Globus pallidus (tissue), 1 donor: ENCODE measurements at places on chromosomes 2 and 18.

DNA sequence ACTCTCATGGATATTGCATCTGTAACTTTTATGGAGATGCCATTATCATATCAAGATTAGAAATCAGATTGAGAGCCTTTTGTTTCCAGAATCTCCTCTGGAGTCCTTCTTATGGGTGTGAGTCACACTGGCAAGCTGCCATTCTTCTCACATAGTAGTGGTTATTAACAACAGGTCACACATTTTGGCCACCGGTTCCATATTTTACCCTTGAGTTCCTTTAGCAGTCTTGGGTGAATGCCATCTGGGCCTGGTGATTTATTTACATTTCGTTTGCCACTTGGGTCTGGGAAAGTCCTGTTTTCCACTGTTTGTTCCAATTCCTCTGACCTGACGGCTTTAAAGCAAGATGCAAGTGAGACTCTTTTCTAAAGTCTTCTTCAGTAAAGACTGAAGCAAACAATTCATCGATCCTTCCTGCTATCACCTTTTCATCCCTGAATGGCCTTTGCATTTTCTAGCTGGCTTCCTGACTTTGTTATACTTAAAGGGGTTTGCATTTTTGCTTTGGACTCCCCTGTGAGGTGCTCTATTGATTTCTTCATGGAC is 80.5 kb upstream of the CAVIN2 start:
- no peak for DNase-seq

- no peak for DNase-seq
These were observed 1.9 kb upstream of the PROM2 start for GRCh38 chr2:95272299-95272751.

DNA sequence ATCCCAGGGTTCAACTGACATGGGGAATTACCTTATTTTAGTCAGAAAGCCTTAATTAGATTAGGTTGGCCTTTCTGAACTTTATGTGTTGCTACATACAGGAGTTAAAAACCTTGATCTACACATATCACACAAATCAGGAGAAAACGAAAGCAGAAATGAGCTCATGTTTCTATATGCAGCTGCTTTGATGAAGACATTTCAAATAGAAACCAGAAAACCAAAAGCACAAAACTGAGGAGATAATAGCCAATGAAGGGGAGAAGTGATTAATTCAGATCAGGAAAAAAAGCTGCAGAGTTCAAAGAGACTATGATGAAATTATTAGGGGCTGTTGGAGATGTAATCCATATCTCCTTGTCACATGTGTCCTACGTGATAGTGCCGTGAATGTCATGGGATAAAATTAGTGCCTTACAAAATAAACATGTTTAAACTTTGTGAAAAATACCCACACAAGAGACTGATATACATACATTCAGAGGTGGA is 255.0 kb downstream of the CAMKMT start:
- no peak for DNase-seq

GRCh38 chr2:21260311-21260710 is 136.5 kb downstream of the TDRD15 start:
- DNase-seq = no peak

- no peak for DNase-seq
These were observed 97.2 kb downstream of the ACOXL start for GRCh38 chr2:110829413-110830146.

DNA sequence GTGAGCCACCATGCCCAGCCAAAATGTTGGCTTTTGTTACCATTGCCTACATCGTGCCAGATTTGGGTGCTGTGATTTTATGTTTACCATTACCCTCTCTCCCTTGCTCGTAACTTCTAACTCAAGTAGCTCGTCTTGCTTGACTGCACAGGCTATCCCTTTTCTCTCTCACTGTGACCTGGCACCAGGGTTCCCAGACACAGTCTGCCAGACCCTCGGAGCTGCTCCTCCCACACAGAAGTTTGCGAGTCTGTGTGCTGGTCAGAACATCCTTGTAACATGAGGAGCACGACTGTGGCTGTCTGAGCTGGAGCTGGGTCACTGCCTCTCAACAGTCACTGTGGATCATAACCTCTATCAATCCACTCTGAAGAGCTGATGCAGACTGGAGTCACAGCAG is 152.5 kb upstream of the ACKR3 start:
- DNase-seq = no peak

- DNase-seq = no peak
These were observed 1130.1 kb upstream of the CELF4 start for GRCh38 chr18:38695559-38696280.
